Fibroblast of lung (primary cell): ENCODE measurements at places on chromosomes 6 and 20. TPM values are rescaled to one million over a fixed set of nuclear protein-coding genes. Genes with fewer than 3 reads are reported as not detected.

NKX2-2 gene
- total RNA-seq: not detected in 2 replicates

SRPK1 gene
- total RNA-seq: 34.7 and 44.8 TPM in 2 replicates

GSTA1 gene
- under 0.01 TPM in 1 of 2 replicates, not detected in the other for total RNA-seq

FILIP1 gene
- 0.33 and 0.77 TPM in 2 replicates for total RNA-seq

PGC gene
- not detected in 2 replicates for total RNA-seq

DDRGK1 gene
- total RNA-seq: 32.9 and 35.5 TPM in 2 replicates

SCRT2 gene
- total RNA-seq: not detected in 2 replicates

FUT9 gene
- not detected in 2 replicates for total RNA-seq

DNA sequence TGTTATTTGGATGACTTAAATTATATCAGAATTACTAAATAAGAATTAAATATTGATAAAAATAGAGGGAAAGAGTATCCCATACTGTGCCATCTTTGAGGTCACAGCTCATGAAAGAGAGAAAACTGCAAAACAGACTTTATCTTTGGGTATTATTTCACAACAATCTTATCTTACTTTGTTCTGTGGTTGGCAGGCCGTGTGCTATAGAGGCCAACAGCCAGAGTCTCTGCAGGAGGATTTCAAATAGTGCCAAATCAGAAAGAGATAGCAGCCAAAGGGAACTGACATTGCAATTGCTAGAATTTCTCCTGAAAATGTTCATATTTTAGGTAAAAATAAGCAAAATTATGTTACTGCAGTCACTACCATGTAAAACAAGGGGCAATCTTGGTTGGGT, 354.2 kb downstream of the GRIK2 start:
- no peak for DNase-seq

- no peak for DNase-seq
Measured at GRCh38 chr20:17878912-17879602, 89.5 kb downstream of the SNX5 start.

GRCh38 chr6:49225471-49225870, 237.6 kb downstream of the MMUT start:
- no peak for DNase-seq

DNA sequence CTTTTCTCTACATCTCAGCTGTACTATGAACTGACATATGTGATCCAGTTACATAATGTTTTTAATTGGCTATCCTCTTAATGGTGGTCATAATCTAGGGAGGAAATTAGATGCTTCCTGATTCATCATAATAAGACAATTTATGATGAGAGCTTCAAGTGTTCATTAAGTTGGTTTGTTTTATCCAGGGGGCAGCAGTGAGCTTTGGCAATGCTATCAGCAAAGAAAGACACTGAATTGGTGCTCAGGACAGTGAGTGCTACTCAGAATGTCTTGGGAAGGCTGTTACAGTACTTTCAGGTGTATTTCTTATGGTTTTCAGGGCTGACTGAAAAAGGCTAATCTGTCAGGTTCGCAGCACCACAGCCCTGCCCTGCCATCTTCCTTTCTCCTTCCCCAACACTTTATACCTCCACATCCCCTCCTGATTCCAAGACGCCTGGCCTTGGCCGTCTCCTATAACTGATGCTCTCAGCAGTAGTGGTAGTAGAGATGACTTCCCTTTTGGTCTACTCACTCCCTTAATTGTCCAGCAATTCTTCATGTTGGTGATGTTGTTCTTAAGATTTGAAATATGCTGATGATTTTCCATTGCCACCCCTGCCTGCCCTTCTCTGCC, 67.0 kb upstream of the TNFAIP3 start:
- peak; percentile 63 for DNase-seq

GRCh38 chr6:124869416-124869815, 92.8 kb upstream of the RNF217 start:
- DNase-seq: peak; percentile 14
